Thymus (tissue), 14 donors: ENCODE measurements at places on chromosomes 6 and 20. TPM values are rescaled to one million over a fixed set of nuclear protein-coding genes. Genes with fewer than 3 reads are reported as not detected.
A peak's percentile ranks its signal among the peaks of the same experiment; 100 is the strongest.

TGM3 gene
- 0.28 TPM for total RNA-seq

DNA sequence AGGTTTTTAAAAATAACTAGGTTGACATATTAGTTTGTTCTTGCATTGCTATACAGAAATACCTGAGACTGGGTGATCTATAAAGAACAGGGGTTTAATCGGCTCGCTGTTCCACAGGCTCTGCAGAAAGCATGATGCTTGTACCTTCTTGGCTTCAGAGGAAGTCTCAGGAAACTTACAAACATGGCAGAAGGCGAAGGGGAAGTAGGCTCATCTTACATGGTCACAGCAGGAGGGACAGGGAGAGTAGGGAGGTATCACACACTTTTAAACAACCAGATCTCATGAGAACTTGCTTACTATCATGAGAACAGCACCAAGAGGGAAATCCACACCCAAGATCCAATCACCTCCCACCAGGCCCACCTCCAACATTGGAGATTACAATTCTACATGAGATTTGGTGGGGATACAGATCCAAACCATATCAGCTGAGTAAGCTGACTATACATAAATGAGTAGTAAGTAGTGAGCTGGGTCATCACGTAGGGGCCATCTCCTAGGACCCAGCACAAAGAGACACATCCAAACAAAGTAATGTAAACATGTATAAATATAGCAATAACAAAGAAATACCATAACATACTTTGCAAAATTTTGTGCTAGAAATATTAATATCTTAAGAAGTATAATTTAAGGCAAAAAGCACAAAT lies 31.4 kb upstream of the SIRPG start:
- DNase-seq, result no peak

DNA sequence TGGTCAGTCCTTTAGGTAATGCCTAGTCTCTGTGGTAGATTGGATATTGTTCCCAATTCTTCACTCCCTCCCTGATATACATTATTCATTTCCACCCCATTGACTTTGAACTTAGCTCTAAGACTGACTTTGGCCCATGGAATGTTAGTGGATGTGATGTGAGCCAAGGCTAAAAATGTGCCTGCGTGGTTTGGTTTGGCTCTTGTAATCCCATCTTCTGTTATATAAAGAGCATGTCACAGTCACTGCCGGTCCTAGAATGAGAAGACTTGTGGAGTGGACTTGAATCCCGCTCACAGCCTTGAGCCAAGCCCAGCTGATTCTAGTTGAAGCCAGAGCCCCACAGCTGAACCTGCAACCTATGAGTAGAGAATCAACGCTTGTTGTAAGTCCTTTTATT lies 23.6 kb upstream of the DNAAF9 start:
- DNase-seq, result no peak

GRCh38 chr6:53483423-53484353 lies 61.2 kb downstream of the GCLC start:
- DNase-seq, result no peak

DNA sequence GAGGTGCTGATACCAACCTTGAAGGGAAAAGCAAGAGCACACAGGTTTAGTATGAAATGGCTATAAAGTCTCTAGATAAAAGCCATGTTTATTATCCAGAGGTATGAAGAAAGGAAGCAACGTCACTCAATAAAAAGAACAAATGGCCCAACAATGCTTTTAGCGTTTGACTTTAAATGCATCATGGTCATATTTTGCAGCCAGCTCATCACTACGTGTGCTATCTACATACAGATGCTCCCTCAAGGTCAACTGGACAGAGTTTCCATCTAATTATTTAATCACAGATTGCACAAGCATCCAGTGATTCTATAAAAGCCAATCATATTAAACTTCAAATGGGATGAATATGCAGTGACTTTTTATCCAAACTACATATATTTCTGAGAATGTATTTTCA lies 127.6 kb upstream of the SYNDIG1 start:
- no peak for DNase-seq

MCM8 gene
- total RNA-seq, result 15.4 TPM

CST4 gene
- total RNA-seq, result 0.80 TPM

- DNase-seq, result no peak
Observed at GRCh38 chr20:51120868-51121267, 98.0 kb upstream of the KCNG1 start.

VSTM2L gene
- total RNA-seq, result 4.4 TPM

- no peak for DNase-seq
Observed at GRCh38 chr6:52209770-52210169, 23.6 kb downstream of the IL17A start.

DNA sequence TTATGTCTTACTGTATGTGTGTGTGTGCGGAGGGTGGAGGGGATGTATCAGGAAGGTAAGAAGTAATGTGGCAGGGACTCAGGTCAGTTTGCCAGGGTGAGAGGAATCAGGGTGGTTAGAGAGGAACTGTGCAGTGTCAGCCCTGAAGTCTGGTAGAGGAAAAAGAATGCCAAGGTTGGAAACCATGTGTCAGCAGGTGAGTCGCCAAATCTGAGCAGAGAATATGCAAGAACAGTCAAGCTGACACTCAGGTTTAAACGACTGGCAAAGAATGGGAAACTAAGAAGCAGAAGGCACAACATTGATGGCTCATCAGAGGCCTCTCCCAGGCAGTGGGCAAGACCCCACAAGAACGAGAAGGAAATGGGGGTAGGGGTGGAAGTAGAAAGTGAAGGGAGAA lies 107.5 kb upstream of the TBX18 start:
- DNase-seq, result no peak

LGSN gene
- 0.14 TPM for total RNA-seq

- peak; percentile 32 for DNase-seq
Observed at GRCh38 chr6:144064402-144065212, 30.8 kb downstream of the SF3B5 start.

HLA-DRA gene
- 1,598 TPM for total RNA-seq

PROCR gene
- 4.6 TPM for total RNA-seq

GRCh38 chr6:100503043-100503705 lies 38.5 kb upstream of the SIM1 start:
- no peak for DNase-seq

DNA sequence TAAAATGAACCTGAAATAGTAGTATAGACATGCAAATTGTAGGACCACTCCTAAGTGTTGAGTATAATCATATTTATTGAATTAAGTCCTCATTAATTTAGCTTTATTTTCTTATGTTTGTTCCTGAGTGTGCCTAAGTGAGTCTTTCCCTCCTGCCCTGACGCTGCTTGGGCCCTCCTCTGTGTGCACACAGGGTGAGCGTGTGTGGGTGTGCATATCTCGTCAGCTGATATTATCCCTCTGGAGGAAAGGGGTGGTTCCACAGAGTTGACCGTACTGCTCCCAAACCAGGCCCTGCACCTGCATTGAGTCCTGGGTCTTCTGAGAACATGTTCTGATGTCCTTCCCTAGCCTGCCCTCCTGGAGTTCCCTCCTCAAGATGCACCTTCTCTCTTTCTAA lies 28.0 kb downstream of the TULP4 start:
- DNase-seq, result no peak

GRCh38 chr6:62323818-62324431 lies 37.9 kb upstream of the KHDRBS2 start:
- DNase-seq, result no peak

DNA sequence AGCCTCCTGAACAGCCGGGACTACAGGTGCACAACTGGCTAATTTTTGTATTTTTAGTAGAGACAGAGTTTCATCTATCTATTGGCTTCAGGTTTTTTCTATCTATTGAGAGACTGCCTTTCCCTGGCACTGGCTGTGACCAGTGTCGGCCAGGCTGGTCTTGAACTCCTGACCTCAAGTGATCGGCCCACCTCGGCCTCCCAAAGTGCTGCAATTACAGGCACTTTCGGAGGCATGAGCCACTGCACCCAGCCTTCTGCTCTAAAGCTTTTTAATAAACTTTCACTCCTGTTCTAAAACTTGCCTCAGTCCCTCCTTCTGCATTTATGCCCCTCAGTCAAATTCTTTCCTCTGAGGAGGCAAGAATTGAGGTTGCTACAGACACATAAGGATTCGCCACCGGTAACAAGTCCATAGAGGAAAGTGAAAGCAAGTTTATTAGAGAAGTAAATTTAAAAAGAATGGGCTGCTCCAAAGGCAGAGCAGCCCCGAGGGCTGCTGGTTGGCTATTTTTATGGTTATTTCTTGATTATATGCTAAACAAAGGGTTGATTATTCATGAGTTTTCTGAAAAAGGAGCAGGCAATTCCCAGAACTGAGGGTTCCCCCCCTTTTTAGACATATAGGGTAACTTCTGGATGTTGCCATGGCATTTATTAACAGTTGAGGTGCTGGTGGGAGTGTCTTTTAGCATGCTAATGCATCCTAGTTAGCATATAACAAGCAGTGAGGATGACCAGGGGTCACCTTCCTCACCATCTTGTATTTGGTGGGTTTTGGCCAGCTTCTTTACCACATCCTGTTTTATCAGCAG lies 44.8 kb upstream of the RNGTT start:
- no peak for DNase-seq

GRCh38 chr6:32047084-32047478 lies 8.9 kb downstream of the CYP21A2 start:
- no peak for DNase-seq

GRCh38 chr6:15329197-15329671 lies 83.4 kb downstream of the JARID2 start:
- DNase-seq, result no peak

GRCh38 chr20:14959506-14960475 lies 622.4 kb upstream of the FLRT3 start:
- DNase-seq, result no peak

L3MBTL3 gene
- 8.2 TPM for total RNA-seq

CPNE1 gene
- total RNA-seq, result 43.6 TPM

CDH26 gene
- 1.8 TPM for total RNA-seq

TCP11 gene
- 0.33 TPM for total RNA-seq

GRCh38 chr6:87243812-87244211 lies 78.6 kb upstream of the SMIM8 start:
- DNase-seq, result no peak

DNA sequence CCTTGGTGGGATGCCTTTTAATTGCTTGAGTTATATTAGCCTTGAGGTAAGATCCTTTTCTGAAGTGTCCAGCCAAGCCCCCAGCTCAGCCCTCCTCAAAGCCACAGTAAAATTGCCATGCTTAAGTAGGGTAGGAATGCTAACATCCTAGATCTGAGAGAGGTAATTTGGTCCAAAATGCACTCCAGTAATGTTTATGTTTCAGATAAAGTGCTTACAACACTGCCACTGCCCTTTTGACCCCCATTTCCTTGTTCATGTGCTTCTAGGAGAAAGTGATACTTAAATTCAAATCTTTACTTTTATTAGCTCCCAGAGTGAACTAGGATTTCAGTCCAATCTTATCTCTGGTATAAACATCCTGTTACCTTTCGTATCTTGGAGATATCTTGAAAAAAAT lies 318.0 kb downstream of the BMP2 start:
- no peak for DNase-seq

DNA sequence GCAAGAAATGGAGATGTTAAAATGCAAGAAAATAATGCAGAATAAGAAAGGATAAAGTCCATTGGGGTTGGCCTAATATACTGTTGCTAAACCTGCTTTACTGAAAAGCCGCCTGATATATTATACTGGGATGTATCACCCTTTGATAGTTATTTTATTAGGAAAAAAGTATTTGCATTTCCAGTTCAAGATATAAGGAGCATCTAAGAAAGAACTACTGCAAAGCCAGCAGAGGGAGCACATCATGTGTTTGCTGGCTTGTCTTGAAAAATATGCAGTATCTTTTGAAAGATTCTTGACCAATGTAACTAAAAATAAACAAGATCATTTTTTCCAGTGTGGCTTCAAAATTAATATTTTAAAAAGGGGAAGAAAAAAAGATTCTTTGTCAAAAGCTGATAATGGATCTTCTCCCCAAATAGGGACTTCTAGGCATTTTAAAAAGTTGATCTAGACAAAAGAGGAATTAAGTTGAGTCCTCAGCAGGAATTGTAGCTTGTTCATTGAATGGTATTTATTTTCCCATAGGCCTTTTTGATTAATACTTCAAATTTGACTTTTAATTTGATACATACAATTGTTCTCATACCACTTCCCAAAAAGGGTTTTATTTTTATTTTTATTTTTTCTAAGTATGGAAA lies 214.9 kb downstream of the ZFAND3 start:
- DNase-seq, result no peak

DNA sequence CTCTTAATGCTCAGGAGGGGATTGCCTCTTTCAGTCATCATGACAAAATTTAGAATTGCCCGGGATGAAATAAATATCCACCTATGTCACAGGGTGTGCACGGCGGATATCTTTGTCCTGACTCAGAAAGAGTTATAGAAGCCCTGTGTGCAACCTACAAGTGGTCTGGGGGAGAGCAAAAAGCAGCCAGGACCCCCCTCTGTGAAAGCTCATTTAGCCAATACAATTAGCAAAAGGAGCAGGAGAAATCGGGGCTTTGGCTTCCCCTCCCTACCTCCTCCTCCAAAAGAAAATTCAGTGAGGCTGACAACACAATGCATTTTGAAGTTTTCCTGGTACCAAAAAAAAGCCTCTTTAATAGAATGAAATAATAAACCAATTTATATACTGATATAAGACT lies 21.8 kb downstream of the FOXA2 start:
- no peak for DNase-seq

DNA sequence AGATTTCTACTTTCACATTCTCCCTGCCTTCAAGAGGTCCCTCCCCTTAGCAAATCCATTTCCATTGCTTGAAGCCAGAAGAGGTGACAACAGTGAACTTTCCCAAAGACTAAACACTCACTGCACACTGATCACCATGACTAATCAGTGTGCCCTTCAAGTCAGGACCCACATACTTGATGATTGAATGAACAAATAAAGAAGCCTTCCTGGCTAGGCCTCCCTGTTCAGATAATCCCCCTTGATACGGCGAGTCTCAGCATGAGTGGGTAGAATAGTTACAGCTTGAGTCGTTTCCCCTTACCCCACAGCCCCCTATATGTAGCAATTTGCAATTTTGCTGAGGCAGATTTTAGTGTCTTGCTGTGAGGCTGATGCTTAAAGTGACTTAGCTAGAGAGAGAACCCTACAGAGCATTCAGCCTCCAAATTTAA lies 102.2 kb downstream of the UNC5CL start:
- no peak for DNase-seq

FAM110A gene
- total RNA-seq, result 7.2 TPM

ROMO1 gene
- total RNA-seq, result 213 TPM

DNA sequence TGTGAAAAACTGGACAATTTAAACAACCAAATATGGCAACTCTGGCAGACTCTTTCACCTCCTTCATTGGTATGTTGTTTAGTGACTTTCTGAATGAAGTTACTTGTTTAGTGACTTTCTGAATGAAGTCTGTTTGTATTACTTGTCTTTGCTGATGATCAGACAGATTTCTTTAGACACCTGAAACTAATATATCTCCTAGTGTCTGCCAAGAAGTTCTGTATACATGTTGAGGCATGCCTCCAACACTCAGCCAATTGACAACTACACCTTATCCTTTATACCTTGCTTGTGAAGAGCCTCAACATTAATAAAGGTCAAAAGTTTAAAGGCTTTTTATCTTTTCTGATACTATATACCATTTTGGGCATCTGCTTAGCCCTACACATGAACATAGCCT lies 725.4 kb upstream of the EPHA7 start:
- no peak for DNase-seq

ENPP5 gene
- total RNA-seq, result 4.9 TPM

ETV7 gene
- total RNA-seq, result 4.4 TPM

- DNase-seq, result no peak
Observed at GRCh38 chr20:37240337-37241067, 21.1 kb downstream of the GHRH start.
